Stimulated activated CD4-positive, alpha-beta T cell treated with anti-CD3 and anti-CD28 coated beads, Interleukin-2, amount 100 ng/mL, for 48 hours (primary cell): ENCODE measurements at places on chromosomes 1 and 21.

DNA sequence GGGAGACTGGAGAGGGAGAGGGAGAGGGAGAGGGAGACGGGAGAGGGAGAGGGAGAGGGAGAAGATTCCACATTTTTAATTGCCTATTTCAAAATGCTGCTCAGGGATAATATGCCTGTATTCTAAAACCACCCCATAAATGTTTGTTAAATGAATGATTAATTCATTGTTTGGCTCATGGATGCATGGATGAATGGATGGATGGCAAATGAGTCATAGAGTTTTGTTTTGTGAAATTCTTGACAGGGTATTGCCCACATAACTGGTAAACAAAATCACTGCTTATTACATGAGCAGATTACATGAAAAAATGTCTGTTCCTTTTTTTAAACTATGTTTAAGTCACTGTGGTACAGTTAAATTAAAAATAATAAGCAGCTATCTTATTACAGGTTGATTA lies 220.4 kb downstream of the ZP4 start:
- no peak for DNase-seq

GRCh38 chr21:41927727-41928409 lies 25.9 kb downstream of the C2CD2 start:
- no peak for DNase-seq

- no peak for DNase-seq
These were observed 1.9 kb downstream of the IFT25 start for GRCh38 chr1:53943490-53944043.

GRCh38 chr1:100009458-100009857 lies 39.7 kb downstream of the SLC35A3 start:
- no peak for DNase-seq

GRCh38 chr1:214123061-214123784 lies 135.4 kb downstream of the PROX1 start:
- no peak for DNase-seq

DNA sequence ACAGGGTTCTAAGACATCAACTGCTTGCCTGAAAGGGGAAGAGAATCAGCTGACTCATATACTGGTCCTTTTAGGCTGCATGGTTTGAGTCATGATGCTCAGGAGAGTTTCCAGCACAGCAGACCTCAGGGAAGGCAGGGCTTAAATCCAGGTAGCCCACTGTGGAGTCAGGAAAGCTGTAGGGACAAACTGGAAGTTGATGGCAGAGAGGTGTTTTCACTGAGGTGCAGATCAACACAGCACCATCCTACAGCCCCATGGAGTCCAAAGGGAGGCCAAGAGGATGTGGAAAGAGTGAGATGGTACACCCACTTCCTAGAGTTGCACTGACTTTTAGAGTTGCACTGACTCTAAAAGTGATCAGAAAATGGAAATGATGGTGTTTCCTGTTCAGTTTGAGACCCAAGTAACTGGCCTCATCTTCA lies 252.4 kb upstream of the DUSP10 start:
- peak; percentile 29 for DNase-seq

DNA sequence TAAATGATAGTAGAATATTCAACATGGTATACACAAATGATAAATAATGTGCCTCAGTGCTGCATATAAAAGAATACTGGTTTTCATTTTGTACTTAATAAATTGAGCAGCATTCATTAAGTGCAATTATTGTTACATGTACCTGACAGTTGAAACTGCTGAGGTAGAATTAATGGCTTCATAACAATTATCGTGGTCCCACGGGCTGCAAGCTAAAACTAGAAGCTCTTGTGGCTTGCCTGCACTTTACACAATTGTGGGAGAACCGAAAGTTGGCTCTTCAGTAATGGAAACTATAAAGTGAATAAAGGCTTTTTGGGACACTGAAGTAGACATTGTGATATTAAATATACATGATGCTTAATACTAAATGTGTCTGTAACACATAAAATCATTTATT lies 23.2 kb downstream of the INSL5 start:
- no peak for DNase-seq

- DNase-seq = no peak
These were observed 23.1 kb downstream of the EIF2D start for GRCh38 chr1:206589206-206589605.

- no peak for DNase-seq
These were observed 4.1 kb downstream of the KRTAP13-4 start for GRCh38 chr21:30434033-30434631.

- DNase-seq = no peak
These were observed 123.5 kb upstream of the CXADR start for GRCh38 chr21:17389311-17389710.

GRCh38 chr1:19521411-19521810 lies 36.1 kb upstream of the CAPZB start:
- no peak for DNase-seq

DNA sequence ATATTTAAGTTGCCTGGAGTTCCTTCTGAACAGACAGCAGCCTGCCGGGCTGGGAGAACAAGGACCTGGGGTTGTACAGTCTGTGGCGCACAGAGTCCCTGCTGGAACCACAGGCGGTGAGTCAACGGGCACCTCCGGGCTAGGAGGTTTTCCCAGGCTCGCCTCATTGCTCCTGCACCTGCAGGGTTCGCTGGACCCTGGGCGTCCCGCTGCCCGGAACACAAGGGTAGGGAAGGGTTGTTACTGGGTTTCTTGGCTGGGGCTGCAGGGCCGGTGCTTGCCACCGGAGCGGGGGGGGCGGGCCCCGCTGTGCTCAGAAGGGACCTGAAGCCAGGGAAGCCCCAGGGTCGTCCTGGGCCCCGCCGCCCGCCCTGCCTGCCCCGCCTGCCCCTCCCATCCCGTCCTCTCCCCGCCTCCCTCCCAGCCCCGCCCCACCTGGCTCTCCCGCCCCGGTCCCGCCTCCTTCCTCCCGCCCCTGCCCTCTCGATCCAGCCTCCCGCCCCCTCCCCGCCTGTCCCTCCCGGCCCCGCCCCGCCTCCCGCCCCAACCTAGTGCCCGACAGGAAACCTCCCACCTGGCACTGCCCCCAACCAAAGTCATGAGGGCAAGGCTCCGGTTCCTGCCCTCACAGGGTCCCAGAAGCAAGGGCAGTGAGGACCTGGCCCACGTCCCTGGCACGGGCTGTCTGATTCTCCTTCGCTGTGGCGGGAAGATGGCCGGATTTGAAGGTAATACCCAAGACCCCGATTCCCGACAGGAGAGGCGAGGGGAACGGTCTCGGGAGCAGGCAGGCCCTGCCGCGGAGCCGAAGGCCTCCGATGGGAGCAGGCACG lies 6.8 kb downstream of the JMJD4 start:
- DNase-seq = peak; percentile 58

DNA sequence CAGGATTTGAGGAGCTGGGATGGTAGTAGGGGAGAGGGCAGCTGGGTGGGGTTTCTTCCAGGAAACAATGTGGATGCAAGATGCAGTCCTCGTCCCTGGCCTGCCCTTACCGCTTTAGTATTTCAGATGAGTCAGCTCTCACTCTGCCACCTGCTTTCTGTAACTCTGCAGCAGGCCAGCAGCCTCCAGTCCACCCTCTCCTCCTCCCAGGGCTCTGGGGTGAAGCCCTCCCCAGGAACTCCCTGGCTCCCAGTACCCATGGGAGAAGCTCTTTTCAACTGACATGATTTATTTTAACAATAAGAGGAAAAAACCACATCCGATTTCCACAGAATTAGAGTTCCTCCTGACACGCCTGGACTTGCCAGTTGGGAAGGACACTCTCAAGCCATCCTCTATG lies 39.0 kb upstream of the IL20 start:
- DNase-seq = no peak

- DNase-seq = no peak
These were observed 115.7 kb downstream of the KCNJ6 start for GRCh38 chr21:37800456-37801061.

DNA sequence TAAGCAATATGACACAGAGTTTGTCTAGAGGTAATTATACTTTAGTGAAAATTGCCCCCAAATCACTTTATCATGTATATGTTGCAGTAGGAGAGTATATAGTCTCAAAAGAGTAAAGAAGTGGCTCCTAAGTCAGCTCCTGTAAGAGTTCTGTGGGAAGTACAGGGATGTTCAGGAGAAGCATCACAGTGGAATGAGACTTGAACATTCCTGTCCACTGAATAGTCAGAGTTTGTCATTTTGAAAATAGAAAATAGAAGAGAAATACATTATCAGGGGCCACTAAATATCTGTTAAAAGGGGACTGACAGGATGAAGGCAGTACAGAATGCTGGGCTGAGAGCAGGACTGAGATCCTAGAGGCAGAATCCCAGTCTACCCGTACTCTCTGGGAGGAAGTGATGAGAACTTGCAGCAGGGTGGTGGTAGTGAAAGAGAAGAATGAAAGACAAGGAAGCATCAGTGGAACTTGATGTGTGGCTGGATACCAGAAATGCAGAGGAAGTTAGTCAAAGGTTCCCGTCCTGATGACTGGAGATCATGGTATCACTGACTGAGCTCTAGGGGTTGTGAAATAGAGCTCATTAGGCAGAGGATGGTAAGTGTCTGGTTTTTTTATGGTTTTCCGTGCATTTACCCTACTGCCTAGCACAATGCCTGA lies 153.4 kb downstream of the FMN2 start:
- DNase-seq = no peak

- DNase-seq = no peak
These were observed 370.3 kb upstream of the ADGRL2 start for GRCh38 chr1:81430236-81430938.

- no peak for DNase-seq
These were observed 545.2 kb downstream of the MRPL39 start for GRCh38 chr21:25062061-25062460.

DNA sequence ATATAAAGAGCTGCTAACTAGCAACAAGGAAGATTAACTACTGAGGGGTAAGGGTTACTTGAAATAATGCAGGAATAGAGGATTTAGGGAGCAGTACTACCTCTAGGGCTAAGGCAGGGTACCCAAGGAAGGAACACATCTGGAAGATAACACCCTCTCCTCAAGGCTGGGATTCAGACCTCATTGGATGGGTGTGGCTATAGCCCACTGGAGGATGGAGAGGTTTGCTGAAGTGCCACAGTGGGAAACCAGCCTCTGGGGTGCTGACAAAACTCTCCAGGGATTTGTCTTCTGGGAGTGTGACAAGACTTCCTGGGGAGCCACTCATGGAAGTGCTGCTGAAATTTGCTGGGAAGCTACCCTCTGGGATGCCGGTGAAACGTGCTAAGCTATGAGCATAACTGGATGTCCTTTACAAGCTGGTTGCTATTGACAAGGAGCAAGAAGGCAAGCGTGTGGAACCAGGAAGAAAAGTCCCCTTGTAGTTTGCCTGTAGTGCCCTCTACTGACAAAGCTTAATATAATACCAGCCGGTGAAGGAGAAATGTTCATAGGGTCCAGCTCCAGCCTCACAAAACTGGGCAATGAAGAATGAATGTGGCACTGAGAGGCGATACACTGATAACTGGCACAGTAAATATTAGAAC lies 122.8 kb upstream of the USP24 start:
- DNase-seq = peak; percentile 8

DNA sequence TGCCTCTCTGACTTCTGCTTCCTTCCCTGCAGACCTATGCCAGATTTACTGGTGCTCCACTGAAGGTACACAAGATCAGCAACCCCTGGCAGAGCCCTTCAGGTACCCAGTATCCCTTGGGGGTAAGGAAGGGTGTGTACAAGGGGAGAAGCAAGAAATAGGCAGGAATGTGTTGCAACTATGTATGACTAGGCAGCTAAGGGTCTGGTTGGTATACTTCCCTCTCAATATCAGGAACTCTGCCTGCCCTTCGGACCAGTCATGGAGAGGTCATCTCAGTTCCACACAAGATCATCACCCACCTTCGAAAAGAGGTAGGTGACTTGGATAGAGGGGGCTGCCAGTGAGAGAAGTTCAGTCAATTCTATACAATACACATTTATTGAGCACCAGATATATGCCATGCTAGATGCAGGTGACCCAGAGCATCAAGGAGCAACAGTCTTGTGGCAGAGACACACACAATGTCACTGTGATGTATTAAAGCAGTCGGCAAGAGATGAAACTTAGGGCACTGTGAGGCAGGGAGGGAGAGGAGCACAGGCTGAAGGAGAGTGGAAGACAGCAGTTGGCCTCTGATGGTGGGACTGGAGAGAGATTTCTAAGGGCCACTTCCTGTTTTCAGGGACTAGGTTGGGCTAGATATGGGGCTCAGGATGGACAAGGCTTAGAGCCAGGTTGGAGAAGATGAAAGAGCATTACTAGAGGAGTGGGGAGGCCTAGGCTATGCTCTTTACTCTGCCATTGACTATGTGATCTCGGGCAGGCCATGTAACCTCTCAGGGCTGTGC lies 2.0 kb downstream of the MTX1 start:
- DNase-seq = no peak

DNA sequence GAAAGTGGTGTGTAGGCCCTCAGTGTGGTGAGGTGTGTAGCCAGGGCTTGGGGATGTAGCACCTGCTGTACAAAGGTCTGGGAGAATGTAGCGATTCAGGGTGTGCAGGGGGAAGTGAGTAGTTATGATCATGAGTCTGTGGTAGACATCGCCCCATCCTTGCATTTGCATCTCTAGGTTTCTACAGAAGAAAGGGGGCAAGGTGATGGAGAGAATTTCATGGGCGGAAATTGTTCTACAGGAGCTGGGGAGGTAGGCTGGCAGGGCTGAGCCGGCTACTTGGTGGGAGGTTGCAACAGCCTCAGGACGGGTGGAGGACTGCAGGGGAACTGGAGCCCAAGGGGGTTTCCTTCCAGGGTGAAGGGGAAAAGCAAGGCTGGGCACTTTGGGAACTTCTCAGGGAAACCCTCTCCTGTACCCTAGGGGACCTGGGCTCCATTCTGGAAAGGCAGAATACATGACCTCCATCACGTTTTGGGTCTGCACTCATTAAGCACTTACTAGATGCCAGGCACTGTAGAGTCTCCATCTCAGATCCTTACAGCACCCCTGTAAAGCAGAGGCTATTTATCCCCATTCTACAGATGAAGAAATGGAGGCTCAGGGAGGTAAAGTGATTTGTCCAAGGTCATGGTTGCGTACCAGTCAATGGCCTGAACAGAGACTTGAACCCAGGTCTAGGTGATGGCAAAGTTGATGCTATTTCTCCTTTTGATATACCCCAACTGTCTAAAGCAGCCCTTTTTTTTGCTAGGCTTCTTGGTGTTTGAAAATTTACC lies 14.5 kb upstream of the TNFRSF1B start:
- no peak for DNase-seq

- DNase-seq = no peak
These were observed 42.4 kb upstream of the AK4 start for GRCh38 chr1:65105596-65105995.

GRCh38 chr1:56780826-56781225 lies 38.4 kb downstream of the FYB2 start:
- no peak for DNase-seq

- no peak for DNase-seq
These were observed 21.4 kb upstream of the CEP350 start for GRCh38 chr1:179933219-179933618.
